Gastroesophageal sphincter (tissue), 4 donors: ENCODE measurements at places on chromosomes 1 and 21.

GRCh38 chr1:43352351-43352705 lies 6.5 kb upstream of the CDC20 start:
- no peaks in the 10 kb centered on the region for H3K27me3 ChIP-seq
- H3K4me1 ChIP-seq: peaks cover 29% of the 10 kb centered on the region
- H3K4me3 ChIP-seq: no peak overlapping the region
- ATAC-seq: no peak
- H3K27ac ChIP-seq: no peak overlapping the region

DNA sequence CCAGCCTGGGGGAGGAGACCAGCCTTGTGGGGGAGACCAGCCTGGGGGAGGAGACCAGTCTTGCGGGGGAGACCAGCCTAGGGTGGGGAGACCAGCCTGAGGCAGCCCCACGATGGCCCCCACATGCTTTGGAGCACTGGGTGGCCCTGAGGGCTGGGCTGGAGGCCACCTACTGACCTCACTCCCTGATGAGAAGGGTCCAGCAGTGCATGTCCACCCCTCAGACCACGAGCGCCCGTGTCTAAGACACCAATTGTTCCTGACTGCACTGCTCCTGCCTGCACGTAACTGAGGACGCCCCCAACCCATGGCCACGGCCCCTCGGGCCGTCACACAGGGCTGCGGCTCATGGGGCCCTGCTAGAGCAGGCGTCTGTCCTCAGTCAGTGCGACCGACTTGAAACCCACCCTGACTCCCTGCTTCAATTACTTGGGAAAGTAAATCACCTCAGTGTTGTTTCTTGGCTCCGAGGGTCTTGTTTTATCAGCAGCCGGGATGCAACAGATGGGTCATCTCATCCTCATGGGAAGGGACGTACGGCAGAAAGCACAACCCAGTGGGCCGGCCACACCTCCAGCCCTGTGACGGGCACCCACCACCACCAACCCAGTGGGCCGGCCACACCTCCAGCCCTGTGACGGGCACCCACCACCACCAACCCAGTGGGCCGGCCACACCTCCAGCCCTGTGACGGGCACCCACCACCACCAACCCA lies at the start of gene SPATC1L:
Gene SPATC1L, minus strand, starts transcription at position 550 of the 715 bp plus-strand sequence. CDS start 1,643 bp downstream, outside the sequence.
- H3K36me3 ChIP-seq: no peaks in the 10 kb centered on the region
- peaks cover 17% of the 10 kb centered on the region for H3K27me3 ChIP-seq
- H3K4me1 ChIP-seq: peaks cover 14% of the 10 kb centered on the region
- H3K27ac ChIP-seq: peak within 1 kb of the TSS; percentile 91

DNA sequence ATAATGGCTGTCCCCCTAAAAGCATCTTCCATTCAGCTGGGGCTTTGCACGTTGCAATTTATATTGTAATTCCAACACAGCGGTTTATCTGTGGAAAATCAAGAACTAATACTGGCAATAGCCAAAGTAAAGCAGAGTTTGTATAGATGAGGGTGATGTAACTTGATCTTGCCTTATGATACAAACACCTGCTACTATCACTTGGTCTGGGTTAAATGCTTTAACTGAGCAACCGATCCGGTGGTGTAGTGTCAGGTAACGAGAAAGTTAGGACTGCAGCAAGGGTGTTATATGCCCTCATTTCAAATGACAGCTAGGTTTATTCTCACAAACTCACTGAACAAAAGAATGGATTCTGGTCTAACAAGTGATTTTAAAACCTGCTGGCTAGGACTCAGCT lies 47.3 kb upstream of the PLPPR4 start:
- no peaks in the 10 kb centered on the region for H3K4me1 ChIP-seq
- ATAC-seq: no peak
- no peak overlapping the region for H3K27ac ChIP-seq
- no peaks in the 10 kb centered on the region for H3K27me3 ChIP-seq
- no peaks in the 10 kb centered on the region for H3K36me3 ChIP-seq
- no peak overlapping the region for H3K4me3 ChIP-seq

DNA sequence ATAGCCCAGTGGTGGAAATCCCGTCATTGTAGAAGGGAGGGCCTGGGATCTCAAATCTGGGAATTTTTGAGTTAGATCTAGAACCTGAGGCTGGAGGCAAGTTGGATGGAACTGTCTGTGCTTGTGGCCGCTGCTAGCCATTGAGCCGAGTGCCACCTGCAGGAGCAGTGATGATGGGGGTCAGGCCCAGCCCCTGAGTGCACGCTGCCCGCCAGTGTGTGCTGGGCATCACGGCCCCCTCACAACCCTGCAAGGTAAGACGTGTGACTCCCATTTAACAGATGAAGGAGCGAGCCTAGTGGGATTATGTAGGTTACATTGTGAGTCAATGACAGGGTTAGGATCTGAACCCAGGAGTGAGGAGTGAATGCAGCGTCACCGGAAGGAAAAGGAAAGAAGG lies 407.2 kb downstream of the CAMTA1 start:
- ATAC-seq: no peak
- H3K27me3 ChIP-seq: peaks cover 3% of the 10 kb centered on the region
- no peak overlapping the region for H3K27ac ChIP-seq
- H3K4me3 ChIP-seq: no peak overlapping the region

DNA sequence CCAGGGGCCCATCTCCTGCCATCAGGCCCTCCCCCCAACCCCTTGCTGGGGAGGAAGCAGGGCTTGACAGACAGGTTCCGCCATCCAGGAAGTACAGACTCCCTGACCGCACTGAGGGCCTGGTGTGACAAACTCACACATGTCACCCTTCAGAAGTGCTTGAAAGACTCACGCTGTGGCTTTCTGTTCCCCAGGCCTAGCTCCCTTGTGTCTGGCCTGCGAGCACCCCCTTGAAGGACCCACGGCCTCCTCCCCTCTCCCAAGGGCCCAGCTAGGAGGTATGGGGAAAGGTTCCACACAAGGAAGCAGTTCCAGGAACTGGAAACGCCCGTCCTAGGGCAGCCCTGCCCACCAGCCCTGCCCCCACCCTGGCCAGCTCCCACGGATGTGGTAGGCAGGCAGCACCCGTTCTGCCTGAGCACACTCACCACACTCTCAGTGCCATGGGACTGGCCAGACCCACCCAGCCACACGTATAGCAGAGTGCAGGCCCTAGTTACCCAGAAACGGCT lies 26.7 kb downstream of the SLC2A1 start:
- peaks cover 59% of the 10 kb centered on the region for H3K36me3 ChIP-seq
- peak; percentile 7 for ATAC-seq
- H3K27ac ChIP-seq: no peak overlapping the region
- H3K4me3 ChIP-seq: no peak overlapping the region

DNA sequence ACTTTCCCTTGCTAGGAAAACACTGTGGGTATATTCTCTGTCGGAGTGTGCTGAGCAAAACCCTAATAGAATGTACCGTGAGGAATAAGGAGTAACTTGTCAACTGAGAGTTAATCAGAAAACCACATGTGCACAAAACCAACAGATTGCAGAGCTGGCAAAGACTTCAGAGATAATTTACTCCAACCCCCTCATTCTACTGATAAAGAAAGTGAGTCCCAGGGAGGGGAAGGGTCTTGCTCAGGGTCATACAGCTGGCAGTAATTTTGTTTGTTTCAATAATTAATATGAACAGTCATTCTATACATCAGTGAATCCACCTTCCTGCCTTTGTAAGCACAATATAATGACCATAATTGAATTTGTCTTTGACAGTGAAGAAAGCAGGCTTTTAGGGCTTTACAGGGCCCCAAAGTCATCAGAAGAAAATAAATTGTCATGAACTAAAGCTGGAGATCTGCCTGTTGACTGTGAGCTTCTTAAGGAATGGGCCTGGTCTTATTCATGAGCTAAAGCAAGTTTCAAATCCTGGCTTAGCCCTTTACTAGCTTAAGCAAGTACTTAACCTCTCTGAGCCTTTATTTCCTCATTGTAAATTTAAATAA lies 67.2 kb upstream of the HOOK1 start:
- no peaks in the 10 kb centered on the region for H3K36me3 ChIP-seq
- H3K4me1 ChIP-seq: no peaks in the 10 kb centered on the region
- no peak overlapping the region for H3K4me3 ChIP-seq
- no peaks in the 10 kb centered on the region for H3K27me3 ChIP-seq
- no peak for ATAC-seq

- H3K27me3 ChIP-seq: no peaks in the 10 kb centered on the region
- no peaks in the 10 kb centered on the region for H3K4me1 ChIP-seq
- H3K36me3 ChIP-seq: no peaks in the 10 kb centered on the region
Observed at GRCh38 chr1:208506812-208507211, 262.6 kb upstream of the PLXNA2 start.

DNA sequence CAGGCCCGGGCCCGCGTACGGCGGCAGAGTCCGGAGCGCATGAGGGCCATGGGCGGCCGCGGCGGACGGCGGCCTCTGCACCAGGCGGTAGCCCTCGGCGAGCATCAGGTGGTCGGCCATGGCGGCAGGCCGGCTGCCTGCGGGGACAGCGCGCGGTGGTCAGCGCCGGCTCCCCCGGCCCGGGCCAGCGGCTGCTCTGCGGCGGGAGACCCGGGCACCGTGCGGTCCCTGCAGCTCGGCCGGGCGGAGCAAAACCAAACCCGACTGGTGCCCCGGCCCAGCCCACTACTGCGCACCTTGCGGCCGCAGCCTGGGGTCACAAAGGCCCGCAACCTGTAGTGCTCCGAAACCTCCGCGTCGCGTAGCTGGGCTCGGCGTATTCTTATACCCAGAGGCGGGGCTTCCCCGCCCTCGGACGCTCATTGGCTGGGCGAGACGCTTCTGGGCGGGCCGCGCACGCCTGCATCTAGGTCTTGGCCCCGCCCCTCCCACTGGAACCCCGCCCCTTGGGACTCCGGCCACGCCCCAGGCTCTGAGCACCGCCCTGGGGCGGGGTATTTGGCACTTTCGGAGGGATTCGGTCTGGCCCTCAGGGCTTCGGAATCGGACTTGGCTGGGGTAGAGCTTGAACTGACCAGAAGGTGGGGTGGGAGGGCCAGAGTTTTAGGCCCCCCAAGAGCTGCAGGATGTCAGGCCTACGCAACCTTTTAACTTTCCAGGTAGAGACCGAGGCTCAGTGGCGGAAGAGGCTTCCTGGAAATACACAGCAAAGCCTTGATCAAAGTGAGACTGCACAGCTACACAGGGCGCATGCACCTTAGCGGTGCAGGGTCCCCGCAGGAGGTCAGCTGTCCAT lies at the start of gene CITED4:
Gene CITED4, minus strand, starts transcription at position 356 of the 856 bp plus-strand sequence. Its CDS starts 236 bp downstream, at position 120.
- peak within 1 kb of the TSS; percentile 95 for H3K27ac ChIP-seq
- peak; percentile 97 for ATAC-seq
- no peaks in the 10 kb centered on the region for H3K36me3 ChIP-seq
- H3K27me3 ChIP-seq: no peaks in the 10 kb centered on the region
- H3K4me1 ChIP-seq: peaks cover 5% of the 10 kb centered on the region

- H3K27ac ChIP-seq: peak overlapping the region; percentile 89
- no peaks in the 10 kb centered on the region for H3K36me3 ChIP-seq
- H3K4me1 ChIP-seq: no peaks in the 10 kb centered on the region
- H3K27me3 ChIP-seq: no peaks in the 10 kb centered on the region
- no peak for ATAC-seq
Observed at GRCh38 chr1:235865565-235866204, 1.0 kb downstream of the LYST start.

DNA sequence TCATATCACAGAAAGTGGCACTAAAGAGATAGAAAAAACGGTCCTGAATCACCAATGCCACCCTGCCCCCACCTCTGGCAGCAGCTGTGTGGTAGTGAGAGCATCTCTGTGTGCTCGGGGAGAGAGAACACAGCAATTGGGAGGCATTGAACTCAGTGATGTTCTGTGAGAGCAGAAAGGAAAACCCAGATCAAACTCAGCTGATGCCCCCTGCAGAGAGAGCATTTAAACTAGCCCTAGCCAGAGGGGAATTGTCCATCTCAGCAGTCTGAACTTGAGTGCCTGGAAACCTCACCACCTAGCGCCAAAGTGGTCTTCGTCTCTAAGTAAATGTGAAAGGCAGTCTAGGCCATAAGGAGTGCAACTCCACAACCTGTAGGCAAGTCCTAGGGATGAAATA lies 21.3 kb downstream of the SLC44A5 start:
- H3K36me3 ChIP-seq: no peaks in the 10 kb centered on the region
- no peak for ATAC-seq
- no peaks in the 10 kb centered on the region for H3K4me1 ChIP-seq
- H3K27ac ChIP-seq: no peak overlapping the region

DNA sequence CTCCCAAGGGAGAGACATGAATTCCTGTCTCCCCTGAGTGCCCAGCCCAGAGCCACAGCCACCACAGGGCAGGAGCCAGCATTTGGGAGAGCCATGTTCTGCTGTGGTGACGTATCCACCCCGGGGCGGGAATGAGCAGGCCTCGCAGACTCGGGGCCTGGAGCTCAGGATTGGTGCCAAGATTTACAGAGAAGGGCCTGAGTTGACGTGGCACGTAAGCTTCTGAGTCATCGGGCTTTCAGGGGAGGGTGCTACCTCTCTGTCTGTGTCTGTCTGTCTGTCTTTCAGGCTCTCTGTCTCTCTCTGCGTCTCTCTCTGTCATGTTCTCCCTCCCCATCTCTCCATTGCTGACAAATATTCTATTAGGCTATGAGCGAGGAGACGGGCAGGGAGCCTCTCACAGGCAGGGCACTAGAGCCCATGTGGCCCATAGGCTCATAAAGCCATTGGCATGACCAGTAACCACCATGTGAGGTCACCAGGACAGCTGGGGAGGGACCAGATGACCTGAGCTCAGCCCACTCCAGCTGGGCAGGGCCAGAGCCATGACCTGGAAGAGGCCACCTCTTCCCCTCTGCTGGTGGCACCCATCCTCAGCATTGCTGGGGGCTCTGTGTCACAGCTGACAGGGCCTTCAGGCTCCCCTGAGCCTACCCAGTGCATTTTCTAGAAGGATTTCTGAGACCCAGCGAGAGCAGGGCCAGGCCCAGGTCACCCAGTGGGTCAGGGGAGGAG lies 300.0 kb upstream of the VAMP3 start:
- H3K27ac ChIP-seq: peak overlapping the region; percentile 76
- H3K4me1 ChIP-seq: peaks cover 34% of the 10 kb centered on the region
- ATAC-seq: peak; percentile 84
- H3K4me3 ChIP-seq: no peak overlapping the region

GRCh38 chr1:243712941-243713340 lies 137.1 kb downstream of the AKT3 start:
- ATAC-seq: no peak
- H3K4me3 ChIP-seq: no peak overlapping the region
- H3K4me1 ChIP-seq: peaks cover 27% of the 10 kb centered on the region
- H3K36me3 ChIP-seq: no peaks in the 10 kb centered on the region

- H3K4me1 ChIP-seq: peaks cover 8% of the 10 kb centered on the region
- no peak overlapping the region for H3K4me3 ChIP-seq
- no peak for ATAC-seq
Observed at GRCh38 chr1:171501305-171502024, 16.1 kb downstream of the PRRC2C start.

GRCh38 chr1:196861429-196861828 lies 26.4 kb upstream of the CFHR4 start:
- ATAC-seq: no peak
- no peaks in the 10 kb centered on the region for H3K27me3 ChIP-seq
- H3K27ac ChIP-seq: no peak overlapping the region
- no peak overlapping the region for H3K4me3 ChIP-seq
- no peaks in the 10 kb centered on the region for H3K36me3 ChIP-seq
- H3K4me1 ChIP-seq: no peaks in the 10 kb centered on the region

GRCh38 chr1:231550448-231550781 lies 21.9 kb downstream of the TSNAX start:
- H3K27ac ChIP-seq: no peak overlapping the region
- no peaks in the 10 kb centered on the region for H3K36me3 ChIP-seq
- H3K4me1 ChIP-seq: peaks cover 2% of the 10 kb centered on the region
- no peaks in the 10 kb centered on the region for H3K27me3 ChIP-seq
- no peak overlapping the region for H3K4me3 ChIP-seq
